AG08395 (cell line): ENCODE measurements at places on chromosomes 2 and 18.

GRCh38 chr2:44324971-44325426 lies 36.3 kb downstream of the PREPL start:
- peak; percentile 57 for DNase-seq

DNA sequence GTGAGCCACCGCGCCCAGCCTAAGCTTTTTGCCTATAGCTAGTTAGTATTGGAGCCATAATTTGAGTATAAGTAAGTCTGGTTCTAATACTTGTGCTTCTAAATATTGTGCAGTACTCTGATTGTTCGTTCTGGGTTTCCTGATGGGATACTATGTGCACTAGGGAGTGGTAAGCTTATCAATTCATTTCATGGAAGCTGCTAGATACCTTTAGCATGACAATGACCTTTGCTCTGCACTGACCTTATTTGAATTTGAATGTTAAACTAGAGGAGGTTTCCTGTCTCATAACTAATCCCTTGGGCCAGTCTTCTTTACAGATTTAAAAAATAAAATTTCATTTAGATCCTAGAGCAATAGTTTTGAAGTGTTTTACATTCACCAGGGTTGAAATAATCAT lies 125.1 kb downstream of the GPD2 start:
- no peak for DNase-seq

- DNase-seq = no peak
These were observed 134.5 kb downstream of the NBAS start for GRCh38 chr2:15426606-15427005.

DNA sequence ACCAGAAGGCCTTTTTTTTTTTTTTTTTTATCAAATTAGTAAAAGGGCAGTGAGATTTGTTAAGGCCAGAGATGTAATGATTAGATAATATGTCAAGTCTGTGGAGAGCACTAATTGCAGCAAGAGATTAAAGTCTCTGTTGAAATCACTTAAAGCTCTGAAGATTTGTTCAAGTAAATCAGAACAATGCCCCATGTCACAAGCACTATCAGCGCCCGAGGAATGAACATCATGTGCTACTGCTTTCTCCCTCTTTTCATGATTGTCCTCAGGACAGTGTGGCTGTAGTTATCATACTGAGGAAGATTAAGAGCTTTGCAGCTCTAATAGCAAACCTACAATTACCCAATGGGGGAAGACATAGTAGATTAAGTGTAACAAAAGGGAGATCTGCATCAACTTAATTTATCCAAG lies 71.1 kb downstream of the TDRD15 start:
- DNase-seq = no peak

DNA sequence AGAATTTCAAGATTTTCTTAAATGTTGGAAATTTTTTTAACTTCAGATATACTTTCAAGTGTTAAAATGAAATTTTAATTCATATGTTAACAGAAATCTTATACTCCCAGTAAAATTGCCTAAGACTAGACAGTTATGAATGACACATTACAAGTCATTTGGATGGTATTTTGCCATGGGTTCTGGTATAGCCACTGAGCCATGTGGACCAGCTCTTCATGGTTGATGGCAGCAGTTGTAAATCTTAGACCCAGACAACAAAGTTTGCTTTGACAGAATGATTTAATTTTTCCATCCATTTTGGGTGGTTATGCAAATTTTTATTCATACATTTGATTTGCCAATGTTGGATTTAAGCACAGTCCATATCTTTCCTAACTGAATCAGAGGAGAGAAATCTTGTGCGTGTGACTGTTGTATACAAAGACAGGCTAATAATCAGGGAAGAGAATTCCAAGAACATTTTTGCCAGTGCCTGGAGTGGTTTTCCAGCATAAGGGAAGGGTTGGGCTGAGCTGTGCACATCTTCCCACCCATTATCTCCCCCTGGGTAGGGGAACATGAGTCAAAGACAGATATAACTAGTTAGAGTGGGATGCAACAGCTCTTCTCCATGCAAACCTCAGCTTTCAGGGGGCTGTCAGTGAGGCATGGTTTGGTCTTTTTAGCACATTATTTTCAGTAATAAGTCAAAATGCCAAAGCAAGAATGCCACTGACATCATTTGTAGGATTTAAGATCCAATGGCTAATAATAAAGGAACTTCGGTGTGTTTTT lies 28.1 kb upstream of the INPP4A start:
- no peak for DNase-seq

DNA sequence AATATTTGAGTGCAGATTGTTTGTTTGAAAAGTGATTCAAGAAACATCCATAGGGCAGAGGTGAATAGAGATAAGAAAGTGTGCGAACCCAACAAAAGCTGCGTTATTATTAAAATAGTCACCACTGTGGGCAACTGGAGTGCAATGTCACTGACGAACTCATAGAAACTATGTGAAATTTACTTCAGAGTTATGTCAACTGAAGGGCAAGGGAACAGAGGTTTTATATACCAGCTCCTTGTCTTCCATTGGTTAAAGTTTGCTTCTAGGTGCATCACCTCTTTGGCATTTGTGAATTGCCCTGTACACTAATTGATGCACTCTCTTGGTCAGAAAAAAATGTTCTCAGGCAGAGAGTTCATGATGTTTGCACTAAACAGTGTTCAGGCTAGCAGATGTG lies 110.5 kb upstream of the NYAP2 start:
- no peak for DNase-seq

DNA sequence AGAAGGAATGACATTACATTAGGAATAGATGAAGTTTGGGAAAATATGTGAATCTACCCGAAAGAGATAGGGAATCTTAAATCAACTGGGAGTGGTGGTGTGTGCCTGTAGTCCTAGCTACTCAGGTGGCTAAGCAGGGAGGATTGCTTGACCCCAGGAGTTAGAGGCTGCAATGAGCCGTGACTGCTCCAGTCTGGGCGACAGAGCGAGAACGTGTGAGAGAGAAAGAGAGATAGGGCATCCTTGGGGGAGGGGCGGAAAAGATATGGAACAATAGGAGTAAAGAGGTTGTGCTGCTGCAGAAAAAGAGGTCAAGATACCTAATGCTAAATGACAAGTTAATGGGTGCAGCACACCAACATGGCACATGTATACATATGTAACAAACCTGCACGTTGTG lies 47.1 kb upstream of the ADAM23 start:
- DNase-seq = no peak

GRCh38 chr2:231780123-231780908 lies 766 bp downstream of the PDE6D start:
- DNase-seq = peak; percentile 14

DNA sequence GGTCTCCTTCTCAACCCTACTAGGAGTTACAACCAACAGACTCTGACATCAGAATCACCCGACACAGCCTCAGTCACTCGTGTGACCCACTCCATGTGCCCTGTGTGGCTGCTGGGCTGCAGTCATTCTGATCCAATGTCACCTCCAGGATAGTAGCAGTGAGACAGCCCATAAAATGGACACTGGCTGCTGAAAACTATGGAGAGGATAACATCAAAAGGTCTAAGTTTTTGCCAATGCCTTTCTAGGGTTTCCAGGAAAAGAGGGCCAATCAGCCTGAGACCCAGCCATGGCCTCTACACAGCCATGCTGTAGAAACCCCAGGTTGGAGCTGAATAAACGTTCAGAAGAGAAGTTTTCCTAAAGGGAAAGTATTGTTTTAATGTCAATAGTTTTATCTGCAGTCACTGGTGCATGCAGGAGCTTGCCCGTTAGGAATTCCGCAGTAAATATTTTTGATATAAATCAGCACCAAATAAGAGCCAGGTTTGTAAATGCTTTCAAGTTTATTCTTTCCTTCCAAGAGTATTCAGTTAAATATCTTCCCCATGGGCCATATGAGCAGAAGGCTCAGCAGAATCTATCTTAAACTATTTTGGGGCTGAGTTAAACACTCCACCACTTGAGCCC lies 92.2 kb upstream of the PID1 start:
- DNase-seq = peak; percentile 65

GRCh38 chr2:241248897-241249296 lies 60.4 kb downstream of the ANO7 start:
- no peak for DNase-seq

GRCh38 chr18:5419030-5419429 lies 123.5 kb upstream of the ZBTB14 start:
- no peak for DNase-seq

- no peak for DNase-seq
These were observed 306.8 kb upstream of the SKOR2 start for GRCh38 chr18:47558110-47558750.

- DNase-seq = no peak
These were observed 4.0 kb downstream of the IMP4 start for GRCh38 chr2:130346741-130347066.

GRCh38 chr2:145041706-145042105 lies 521.8 kb upstream of the ZEB2 start:
- DNase-seq = no peak

GRCh38 chr18:8386669-8387380 lies 222.4 kb upstream of the RAB12 start:
- no peak for DNase-seq

GRCh38 chr18:62933261-62933887 lies 218.0 kb downstream of the PHLPP1 start:
- no peak for DNase-seq

- no peak for DNase-seq
These were observed 191.0 kb downstream of the GLI2 start for GRCh38 chr2:120926463-120927264.
